ENCODE measurements at places on chromosomes 1 and 21.

- DNase-seq, result no peak
Observed at GRCh38 chr1:233675893-233676292, 62.0 kb downstream of the KCNK1 start.

GRCh38 chr1:35452106-35452774 lies 105.0 kb downstream of the KIAA0319L start:
- DNase-seq, result no peak

DNA sequence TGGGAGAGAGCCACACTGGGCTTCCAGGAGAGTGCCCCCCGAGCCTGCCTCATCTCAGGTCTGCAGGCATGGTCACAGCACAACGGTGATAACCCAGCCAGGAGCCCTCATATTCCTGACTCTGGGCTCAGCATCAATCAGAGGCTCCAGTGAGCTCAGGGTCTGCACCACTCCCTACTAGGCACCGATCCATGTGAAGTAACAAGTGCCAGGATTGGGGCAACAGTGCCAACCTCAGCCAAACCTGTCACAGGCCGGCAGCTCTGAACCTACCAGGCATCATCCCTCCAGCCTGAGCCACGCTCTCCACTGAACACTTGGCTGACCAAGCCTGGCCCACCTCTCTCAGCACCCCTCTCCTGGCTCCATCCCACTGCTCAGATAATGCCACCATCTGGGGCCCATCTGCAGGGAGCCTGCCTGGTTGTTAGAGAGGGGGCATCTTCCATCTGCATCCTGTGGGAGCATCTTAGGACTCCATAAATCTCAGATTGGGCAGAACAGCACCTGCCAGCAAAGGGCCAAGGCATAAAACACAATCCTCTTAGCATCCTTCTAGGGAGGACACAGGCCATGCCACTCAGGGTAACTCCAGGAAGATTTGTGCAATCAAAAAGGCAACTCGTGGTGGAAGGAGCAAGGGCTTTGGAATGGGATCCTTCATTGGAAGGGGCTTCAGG lies 213.7 kb upstream of the CSF3R start:
- DNase-seq, result no peak

DNA sequence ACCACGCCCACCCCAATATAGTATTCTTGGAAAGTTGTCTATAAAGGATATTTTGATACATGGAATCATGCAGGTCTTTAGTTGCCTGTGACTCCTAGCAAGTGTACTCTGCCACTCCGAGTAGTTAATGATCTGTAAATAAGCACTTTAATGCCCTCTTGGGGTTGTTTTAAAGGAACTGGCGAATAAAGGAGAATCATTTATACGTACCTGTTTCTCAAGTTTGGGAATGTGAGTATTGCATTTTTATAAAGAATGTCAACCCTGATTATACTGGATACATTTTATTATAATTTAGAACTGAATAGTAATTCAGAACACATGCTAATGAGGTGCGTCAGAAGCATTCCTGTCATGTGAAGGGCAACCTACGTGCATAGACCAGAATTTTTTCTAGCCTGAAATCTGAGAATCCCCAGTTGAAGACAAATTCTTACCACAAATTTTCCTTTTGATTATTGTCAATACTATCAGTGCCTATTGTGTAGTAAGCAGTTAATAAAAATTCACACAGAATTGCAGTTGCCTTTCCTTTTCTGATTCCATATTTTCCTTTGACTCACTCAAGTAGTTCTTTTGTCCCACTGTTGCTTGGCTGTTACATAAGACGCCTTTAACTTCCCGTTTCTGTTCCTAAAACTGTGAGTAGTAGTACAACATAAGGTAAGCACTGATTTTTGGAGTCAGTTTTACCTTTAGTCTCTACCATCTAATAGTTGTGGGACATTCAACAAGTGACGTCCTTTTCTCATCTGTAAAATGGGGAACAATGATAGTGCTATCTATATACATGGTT lies 5.1 kb downstream of the AHCYL1 start:
- no peak for DNase-seq

DNA sequence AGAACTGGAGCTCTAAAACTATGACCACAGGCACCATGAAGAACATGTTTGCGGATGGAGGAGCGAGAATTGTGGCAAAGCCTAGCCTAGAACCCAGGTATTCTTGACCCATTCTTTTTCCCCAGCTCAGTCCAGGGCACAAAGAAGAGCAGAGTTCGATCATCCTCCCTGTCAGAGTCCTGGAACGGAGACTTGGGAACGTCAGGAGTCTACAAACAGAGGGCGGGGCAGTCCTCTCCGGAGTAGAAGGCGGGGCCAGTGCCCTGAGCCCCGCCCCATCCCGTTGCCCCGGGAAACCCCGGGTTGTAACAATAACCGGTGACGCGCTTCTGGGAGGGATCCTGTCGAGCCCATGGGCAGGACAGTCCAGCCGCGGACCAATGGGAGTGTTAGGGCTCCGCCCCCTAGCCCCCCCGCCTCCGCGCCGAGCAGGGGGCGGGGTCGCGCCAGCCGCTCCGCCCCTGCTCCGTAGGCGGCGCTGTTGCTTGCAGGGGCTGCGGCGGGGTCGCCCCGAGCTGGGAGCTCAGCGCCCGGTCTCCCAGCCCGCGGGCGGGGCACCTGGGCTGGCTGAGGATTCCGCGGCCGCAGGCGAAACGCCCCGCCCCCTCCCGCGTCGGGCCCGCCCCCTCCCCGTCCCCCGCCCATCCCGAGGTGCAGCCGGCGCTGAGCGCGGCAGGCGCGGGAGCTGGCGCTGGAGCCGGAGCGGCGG lies at the start of gene FOXO6:
Gene FOXO6 (plus strand): TSS at position 649 of the 709 bp plus-strand sequence.
- DNase-seq, result peak; percentile 96

- no peak for DNase-seq
Observed at GRCh38 chr1:106061586-106062495, 994.6 kb upstream of the PRMT6 start.

GRCh38 chr1:41868241-41868998 lies 50.3 kb downstream of the HIVEP3 start:
- peak; percentile 48 for DNase-seq

Measured in CD4-positive, alpha-beta T cell treated with Interleukin-12 subunit alpha and Interleukin-12 subunit beta, for 1 hour (primary cell).